ENCODE measurements at places on chromosomes 7 and 10.

- no peak for DNase-seq
Observed at GRCh38 chr10:1651270-1651966, 85.9 kb downstream of the ADARB2 start.

- no peak for DNase-seq
Observed at GRCh38 chr7:70492625-70493024, 639.3 kb upstream of the GALNT17 start.

DNA sequence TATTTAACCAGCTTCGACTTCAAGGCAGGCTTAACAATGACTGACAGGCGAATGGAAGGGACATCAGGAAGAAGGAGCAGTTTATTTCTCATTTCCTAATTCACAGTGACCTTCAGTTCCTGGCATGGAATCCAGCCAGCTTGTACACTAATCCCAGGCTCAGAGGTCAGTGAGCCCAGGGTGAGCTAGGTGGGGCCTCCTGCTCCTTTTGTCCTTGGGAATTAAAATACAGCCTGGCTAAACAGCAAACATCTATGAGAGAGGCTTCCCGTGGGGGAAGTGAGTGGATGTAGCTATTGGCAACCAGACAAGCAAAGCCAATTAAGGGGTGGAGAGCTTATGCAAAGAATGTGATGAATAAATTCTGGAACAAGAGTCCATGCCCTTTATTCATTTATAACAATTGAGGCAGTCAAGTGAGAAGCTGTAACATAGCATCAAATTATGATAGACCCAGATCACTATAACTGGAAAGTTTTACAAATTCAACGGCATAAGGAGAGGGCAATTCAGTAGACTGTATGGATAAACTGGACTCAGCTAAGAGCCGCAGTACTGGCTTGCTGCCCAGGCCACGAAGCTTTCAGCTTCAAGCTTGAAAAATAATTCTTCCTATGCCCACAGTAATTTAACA lies 57.1 kb downstream of the STK17A start:
- no peak for DNase-seq

DNA sequence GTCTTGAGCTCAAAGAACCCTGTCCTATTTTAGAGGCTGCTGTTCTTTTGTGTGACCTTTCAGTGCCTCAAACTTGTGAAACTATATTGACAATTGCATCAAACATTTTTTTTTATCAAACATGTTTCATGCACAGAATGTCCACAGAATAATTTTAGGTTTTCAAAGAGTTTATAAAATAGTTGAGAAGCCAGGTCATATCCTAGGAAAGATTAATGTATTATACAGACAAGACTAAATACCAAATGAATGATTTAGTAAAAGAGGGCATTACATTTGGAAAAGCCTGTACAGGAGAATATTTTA lies 67.0 kb downstream of the CDK6 start:
- DNase-seq: no peak

- DNase-seq: no peak
Observed at GRCh38 chr7:46725136-46725535, 804.1 kb upstream of the IGFBP3 start.

DNA sequence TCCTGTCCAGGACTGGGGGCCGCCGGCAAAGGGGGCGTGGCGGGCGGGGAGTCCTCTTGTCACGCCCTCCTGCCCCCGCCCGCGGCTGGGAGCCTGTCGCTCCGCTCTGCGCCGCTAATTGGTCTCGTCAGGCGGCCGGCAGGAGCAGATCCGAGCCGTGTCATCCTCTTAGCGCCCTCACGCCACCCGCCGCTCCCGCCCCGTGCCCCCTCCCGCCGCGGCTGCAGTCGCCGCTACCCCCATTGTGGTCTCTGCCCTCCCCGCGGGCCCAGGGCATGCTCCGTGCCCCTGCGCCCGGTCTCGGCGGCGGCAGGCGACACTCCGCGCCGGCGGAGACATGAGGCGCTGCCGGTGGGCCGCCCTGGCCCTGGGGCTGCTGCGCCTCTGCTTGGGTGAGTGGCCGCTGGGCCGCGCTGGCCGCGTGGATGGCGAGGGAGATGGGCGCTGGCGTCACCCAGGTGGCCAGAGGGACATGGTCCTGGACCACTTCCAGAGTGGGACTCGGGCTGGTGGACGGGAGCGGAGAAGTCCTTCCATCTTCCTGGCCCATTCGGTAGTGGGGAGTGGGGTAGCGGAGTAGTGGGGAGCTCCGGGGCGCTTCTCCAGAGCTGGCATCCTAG lies at the start of gene CDHR1:
CDHR1 (plus strand) TSS at position 114 of the 620 bp plus-strand sequence; CDS start at position 338, 224 bp downstream.
- DNase-seq: no peak

GRCh38 chr7:152330827-152331226 lies 105.0 kb downstream of the KMT2C start:
- DNase-seq: no peak

- no peak for DNase-seq
Observed at GRCh38 chr7:44511863-44512468, 21.5 kb upstream of the NUDCD3 start.

- no peak for DNase-seq
Observed at GRCh38 chr10:93784059-93784458, 26.3 kb downstream of the LGI1 start.

DNA sequence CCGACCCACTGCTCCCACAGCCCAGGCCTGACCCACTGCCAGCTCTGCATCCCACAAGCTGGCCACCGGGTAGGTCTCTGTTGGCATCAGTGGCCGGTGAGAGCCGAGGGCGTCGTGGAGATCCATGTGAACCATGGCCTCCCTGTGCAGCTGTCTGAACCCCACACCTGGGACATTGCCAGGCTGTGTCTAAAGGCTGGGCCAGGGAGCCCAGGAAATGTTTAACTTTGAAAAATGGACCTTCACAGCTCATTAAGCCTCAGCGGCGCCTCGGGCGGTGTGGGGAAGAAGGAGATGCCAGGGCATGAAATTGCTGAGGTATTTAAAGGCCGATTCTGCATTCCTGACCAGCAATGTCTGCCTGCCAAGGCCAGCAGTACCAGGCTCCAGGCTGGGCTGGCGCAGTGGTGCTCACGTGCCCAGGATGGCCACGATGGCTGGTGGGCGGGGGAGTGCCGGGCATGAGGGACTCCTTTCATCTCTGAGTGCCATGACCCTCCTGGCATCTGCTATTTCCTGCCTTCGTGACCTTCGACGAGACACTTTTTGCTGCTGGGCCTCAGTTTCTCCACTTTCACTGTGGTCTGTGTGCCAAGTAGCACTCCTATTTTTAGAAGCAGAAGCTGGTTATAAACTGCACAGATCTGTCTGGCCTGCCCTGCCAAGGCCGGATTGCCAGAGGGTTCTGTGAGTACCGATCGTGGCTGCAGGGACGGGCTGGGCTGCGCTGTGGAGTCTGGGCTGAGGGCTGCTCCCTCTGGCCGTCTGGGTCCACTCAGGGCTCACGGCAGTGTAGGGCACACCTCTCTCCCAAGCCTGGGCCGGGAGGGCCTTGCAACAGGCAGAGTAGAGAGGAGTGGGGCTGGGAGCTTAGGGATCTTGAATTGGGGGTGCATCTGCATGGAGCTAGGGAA lies 21.8 kb downstream of the ELFN1 start:
- no peak for DNase-seq

GRCh38 chr10:119657725-119658124 lies 6.5 kb downstream of the BAG3 start:
- DNase-seq: no peak

DNA sequence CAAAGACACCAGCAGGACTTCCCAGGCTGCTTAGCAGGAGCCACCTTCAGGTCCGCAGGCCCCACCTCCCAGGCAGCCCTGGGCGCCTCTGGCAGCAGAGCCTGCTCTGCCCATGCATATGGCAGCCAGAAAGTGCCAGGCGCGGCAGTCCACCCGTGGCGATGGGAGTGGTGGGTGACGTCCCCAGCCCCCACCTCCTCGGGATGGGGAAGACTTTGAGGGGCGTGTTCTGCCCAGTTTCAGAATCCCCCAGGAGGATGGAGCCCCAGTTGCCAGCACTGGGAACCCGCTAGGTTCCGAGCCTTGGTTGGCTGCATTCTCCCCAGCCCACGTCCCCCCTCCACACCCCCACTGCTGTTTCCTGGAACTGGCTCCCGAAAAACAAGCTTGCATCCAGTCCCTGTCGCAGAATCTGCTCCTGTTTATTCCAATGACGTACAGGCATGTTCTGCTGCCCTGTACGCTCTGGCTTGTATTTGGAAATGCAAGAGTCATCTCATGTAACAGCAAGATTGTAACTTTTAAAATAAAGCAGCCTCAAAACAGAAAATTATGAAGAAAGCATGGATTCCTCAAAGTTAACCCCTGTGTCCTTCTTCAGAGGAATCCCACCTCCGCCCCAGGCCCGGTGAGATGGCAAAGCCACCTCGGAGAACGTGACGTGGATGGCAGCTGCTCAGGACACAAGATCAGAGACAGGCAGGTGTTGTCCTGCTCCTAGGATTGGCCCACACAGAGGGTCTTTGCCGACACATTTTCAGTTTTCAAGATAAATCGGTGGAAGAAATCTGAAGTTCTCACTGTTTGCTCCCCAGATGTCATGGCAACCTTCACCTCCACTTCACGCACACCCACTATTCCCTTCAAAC lies 87.8 kb upstream of the PPP2R2D start:
- DNase-seq: no peak

Data from hematopoietic multipotent progenitor cell treated with erythropoietin and hydrocortisone succinate and interleukin-3 and kit ligand, for 15 days (in vitro differentiated cells).